ENCODE measurements at places on chromosomes 1 and 21. TPM values are rescaled to one million over a fixed set of nuclear protein-coding genes. Genes with fewer than 3 reads are reported as not detected.

DNA sequence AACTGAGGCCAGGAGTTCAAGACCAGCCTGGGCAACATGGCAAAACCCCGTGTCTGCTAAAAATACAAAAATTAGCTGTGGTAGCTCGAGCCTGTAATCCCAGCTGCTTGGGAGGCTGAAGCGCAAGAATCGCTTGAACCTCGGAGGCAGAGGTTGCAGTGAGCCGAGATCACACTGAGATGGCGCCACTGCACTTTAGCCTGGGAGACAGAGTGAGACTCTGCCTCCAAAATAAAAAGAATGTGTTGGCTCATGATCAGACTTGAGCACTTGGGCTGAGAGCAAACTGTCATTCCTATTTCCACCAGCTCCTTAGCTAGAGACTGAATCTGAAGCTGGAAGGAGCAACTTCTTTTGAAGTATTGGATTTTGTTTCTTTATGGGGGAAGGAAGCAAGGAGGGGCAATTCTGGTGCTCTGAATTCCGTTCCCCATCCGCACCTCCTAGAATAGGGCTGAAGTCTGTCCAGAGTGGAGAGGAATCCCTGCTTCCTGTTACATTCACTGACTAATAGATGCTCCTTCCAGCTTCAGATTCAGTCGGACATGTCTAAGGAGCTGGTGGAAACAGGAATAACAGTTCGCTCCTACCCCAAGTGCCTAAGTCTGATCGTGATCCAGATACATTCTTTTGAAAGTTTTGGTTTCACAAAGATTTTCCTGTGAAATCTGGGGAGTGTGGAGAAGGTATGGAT, 3.8 kb downstream of the ZNF672 start:
- peak; percentile 24 for DNase-seq

TMEM240 gene
- 3.1 TPM for total RNA-seq

DNA sequence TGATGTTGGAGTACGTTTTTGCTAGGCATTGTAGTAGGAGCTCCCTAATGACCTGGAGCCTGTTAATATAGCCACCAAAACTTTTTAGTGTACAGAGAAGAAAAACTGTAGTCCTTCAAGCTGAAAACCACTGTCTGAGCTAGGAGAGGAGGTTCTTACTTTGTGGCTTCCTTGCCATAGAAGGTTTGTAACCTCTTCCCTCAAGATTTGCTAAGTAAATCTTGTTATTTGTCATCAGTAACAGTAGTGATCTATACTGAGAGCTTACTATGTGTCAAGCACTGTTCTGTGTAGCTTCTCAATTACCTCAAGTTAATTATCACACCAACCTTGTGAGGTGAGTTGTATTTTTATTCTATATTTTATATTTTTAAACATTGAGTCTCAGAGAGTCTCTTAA, 21.2 kb upstream of the LRRC8C start:
- no peak for DNase-seq

GRCh38 chr1:182235952-182236650, 155.5 kb downstream of the GLUL start:
- no peak for DNase-seq

PRCC gene
- 56.2 TPM for total RNA-seq

CFAP141 gene
- not detected for total RNA-seq

CFH gene
- total RNA-seq: 11.8 TPM

DNA sequence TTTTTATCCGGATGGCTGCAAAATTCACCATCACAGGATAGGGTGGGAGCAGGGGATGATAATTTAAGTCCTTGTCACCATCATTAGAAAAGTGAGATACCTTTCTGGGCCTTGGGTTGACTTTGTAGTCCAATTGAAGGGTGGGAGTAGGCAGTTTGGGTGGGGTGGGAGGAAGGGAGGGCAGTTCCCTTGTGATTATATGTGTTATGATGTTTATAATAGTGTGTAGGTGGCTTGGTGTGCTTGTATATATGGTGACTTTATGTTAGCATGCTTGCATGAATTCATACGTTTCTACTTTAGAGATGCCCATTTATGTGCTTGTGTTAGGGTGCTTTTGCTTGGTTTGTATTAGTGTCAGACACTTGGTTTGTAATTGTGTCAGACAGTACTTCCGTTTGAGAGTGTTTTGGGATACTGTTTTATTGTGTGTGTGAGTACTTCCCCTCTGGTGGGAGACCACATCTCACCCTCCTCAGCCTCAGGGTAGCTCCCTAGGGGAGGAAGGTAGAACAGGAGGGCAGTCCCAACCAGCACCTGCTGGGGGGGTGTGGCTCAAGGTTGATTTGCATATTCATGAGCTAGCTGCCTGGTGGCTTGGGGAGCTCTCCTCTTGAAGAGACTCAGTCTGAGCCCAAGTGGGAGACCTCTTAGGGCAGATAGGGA, 6.3 kb upstream of the POU3F1 start:
- no peak for DNase-seq

GRCh38 chr1:235275223-235275622, 52.8 kb downstream of the ARID4B start:
- DNase-seq: peak; percentile 43

- no peak for DNase-seq
Observed at GRCh38 chr1:178311164-178311563, 185.6 kb downstream of the CLEC20A start.

DNA sequence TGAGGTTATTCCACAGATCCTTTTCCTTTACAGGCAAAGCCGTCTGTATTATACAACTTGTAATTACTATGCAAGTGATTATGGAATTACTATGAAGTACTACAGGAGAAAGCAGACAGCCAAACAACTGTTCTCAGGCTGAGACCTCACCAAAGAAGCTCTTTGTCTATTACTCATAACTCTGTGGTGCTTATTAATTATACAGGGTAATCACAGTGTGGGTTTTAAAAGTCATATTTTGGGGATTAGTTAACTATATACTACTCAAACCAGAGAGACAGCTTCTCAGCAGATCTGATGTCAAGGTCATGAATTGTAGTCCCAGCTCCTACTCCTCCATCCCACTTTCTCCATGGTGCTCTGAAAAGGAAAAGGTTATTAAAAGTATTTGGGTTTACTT, 49.6 kb downstream of the CTTNBP2NL start:
- no peak for DNase-seq

GRCh38 chr1:13960375-13960987, 260.5 kb downstream of the PRDM2 start:
- DNase-seq: peak; percentile 17

GRCh38 chr1:196393742-196394141, 214.5 kb downstream of the KCNT2 start:
- DNase-seq: no peak

OR2AK2 gene
- total RNA-seq: not detected

SPRR1B gene
- not detected for total RNA-seq

DNA sequence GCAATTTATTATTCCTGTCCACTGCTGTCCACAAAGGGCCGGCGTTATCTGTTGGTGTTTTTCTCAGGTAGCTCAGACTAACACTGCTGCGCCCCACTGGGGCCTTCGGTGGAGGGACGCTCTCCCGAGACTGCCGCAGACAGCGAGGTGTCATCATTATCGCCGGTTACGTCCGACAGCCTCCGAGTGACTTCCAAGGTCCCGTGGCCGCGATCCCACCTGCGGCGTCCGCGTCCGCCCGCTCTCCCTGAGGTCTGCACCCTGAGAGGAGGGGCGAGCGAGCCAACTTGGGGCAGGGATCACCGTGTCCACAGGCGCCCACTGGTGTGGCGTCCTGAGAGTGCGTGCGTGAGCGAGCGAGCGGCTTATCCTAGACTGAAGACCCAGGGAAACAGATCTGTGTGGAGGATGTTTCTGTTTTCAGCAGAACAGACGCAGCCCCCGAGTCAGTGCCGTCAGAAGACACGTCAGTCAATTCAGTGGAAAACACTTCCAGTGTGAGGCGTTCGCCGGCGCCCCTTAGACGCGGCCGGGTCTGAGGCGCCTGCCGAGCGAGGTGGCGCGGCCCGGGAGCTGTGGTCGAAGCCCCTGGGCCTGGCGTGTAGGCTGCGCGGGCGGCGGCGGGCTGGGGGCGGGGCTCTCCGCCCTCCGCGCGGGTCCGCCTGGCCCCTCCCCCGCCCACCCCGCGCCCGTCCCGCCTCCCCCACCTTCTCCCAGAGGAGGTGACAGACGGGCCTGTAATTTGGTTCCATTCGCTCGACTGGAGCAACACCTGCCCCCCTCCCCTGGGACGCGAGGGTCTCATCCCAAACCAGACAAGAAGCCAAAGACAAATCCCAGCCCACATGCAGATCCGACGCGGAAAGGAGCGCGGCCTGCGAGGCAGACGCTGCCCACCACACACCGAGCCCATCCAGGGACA, 12.6 kb downstream of the NHLH2 start:
- no peak for DNase-seq

DNA sequence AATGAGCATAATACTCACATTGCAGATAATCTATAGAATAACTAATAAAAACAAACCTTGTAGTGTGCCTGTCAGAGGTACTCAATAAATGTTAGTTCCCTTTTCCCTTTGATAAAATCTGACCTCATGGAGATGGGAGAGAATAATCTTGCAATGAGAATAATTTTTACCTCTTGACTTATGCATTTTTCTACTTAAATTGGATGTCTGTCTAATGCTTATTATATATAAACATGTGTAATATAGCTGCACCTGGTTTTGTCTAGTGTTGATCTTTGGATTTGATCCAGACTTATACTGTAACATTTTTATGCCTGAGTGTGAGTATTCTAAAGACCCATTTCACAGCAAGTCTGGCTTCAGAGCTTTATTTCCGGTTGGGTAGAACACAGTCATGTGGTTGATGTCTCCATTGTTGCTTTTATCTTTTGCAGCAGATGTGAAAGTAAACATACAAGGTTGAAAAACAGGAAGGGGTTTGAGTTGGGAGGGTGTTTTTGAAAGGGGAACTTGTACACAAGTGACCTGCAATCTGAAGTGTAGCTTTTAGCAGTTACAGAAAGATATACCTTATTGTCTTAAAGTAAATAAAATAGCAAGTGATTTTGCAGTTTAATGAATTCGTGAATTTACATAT, 12.4 kb downstream of the EPB41 start:
- peak; percentile 59 for DNase-seq

DNA sequence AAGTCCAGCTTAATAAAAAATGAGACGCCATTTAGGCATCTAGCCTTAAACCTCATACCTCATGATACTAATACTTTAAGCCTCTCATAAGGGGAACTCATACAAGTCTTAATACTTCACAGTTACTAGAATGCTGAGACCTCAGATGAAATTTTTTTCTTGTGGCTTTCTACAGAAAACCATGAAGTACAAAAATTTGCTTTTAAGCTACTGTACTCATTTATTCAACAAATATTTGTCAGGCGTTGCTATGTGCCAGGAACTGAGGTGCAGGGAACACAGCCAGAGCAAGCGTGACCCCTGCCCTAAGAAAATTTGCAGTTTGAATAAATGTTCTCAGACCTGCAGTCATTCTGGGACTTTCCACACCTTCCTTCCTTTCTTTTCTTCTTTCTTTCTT, 150.6 kb downstream of the MRPL39 start:
- no peak for DNase-seq

C1orf185 gene
- total RNA-seq: not detected

GRCh38 chr21:25558123-25558522, 49.2 kb downstream of the MRPL39 start:
- no peak for DNase-seq

DNA sequence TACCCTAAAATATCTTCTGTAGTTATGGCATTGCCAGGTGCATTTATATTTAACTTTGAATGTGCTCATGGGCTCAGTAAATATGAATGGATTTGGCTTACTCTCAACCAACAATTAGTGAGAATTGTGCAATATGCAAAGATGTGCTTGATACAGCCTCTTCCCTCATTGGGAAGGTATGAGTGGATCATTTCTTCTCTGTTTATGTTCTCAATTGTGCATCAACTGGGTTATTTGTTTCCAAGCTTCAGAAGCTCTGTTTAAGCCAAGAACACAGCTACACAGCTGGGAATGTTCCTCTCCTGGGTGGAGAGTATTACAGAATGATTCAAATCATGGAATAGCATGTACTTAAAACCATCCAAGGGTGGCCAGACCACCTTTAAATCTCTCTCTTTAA, 17.6 kb upstream of the MAP1LC3C start:
- no peak for DNase-seq

DNA sequence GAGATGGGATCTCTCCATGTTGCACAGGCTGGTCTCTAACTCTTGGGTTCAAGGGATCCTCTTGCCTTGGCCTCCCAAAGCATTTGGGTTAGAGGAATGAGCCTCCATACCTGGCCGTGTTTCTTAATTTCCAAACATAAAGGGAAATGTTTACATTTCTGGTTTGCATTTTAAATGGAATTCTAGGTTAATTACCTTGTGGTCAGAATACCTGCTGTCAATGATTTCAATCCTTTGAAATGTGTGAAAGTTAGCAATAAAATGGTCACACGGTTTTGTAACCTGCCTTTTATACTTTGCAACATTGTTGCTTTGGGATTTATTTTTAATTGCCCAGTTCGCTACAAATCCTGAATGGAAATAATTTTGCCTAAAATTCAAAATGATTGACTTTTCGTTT, 26.3 kb downstream of the AGMAT start:
- no peak for DNase-seq

GRCh38 chr1:200376528-200376927, 33.3 kb downstream of the ZNF281 start:
- DNase-seq: no peak

GRCh38 chr1:20325844-20326420, 35.3 kb downstream of the VWA5B1 start:
- no peak for DNase-seq

GRCh38 chr1:108208724-108209446, 8.7 kb upstream of the SLC25A24 start:
- DNase-seq: no peak

DNA sequence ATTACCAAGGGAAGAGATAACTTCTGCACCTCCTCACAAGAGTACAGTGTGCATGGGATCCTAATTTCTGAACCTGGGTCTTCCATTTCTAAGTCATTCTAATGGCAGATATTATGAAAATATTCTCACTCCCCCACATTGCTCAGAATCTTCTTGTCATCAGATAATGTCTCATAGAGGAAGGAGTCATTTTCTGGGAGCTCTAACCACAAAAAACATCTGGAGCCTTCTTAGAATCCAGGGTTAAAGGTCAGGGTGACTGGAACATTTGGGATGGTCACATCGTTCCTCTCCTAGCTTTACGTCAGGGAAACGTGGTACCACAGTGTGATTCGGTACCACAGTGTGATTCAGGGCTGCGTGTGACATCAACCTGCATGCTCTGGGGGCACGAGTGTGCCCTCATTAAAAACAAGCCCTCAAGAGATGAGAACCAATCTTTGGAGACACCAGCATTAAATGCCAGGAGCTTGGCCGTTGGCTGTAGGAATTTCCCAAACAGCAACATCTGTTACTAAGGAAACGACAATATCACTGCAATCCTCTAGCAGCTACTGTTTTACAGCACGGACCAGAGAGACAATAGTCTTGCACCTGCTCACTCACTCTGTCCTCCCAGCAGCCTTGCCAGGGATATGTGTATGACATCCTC, 179.1 kb downstream of the PSMG1 start:
- DNase-seq: no peak

All from T-cell (primary cell).